KBM-7 (cell line): ENCODE measurements at places on chromosomes 6 and 20.

- no peak for DNase-seq
Measured at GRCh38 chr6:109010705-109011102, 83.9 kb downstream of the SESN1 start.

GRCh38 chr20:59412875-59413284 is 112.5 kb downstream of the EDN3 start:
- no peak for DNase-seq

GRCh38 chr6:44646355-44646754 is 258.8 kb downstream of the CDC5L start:
- no peak for DNase-seq

GRCh38 chr20:34301587-34302311 is 1.4 kb downstream of the AHCY start:
- no peak for DNase-seq

DNA sequence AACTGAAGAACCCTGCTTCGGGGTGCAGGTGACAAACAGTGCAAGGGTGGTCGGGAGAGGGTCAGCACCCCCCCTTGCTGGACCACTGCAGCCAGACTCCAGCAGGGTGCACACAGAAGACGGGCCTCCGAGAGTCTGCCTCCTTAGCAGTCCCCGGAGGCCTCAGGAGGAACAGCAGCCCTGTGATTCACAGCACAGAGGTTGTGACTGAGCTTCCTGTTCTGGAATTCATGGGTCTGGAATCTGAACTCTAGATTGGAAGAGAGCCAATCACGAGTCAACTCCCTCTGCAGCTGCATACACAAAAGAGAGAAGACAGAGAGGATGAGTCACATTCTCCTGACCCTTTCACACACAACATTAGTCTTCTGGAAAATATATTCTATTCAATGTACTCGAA is 249.0 kb upstream of the OPRM1 start:
- no peak for DNase-seq

- DNase-seq, result no peak
Measured at GRCh38 chr6:25934735-25935313, 4.3 kb upstream of the SLC17A2 start.

DNA sequence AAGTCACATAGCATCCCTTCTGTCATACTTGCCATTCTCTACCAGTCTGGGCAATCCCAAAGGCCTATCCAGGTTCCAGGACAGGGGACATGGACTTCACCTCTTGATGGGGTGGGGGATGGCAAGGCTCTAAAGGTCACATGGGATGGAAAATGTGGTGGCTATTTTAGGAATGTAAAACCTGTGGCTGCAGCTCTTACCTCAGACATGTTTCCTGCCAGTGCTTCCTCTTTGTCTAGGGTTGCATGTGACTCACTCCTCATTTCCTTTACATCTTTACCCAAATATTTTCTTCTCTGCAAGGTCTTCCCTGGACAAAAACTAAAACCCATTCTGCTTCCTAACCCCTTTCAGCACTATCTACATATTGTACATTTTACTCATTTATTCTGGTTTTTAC is 135.7 kb downstream of the BTBD3 start:
- peak; percentile 94 for DNase-seq
